ENCODE measurements at places on chromosomes 12 and 14. TPM values are rescaled to one million over a fixed set of nuclear protein-coding genes. Genes with fewer than 3 reads are reported as not detected.

Gene PTPRO
- total RNA-seq = not detected

Gene TCL1B
- total RNA-seq = not detected

DNA sequence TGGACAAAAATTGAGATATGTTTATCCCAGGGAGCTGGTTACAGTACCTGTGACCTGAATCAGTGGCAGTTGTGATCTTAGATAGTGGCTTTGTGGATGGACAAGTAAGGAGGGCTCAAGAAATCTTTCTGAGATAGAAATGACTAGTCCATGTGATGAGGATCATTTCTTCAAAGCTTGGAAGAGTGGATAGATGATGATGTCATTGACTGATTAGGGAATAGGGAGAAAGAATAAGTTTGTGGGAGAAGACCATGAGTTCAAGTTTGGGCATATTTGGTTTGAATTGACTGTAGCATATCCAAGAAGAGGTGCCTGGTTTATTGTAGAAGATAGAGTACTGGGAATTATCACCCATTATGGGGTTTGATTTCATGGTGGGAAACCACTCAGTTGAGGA, 336.7 kb upstream of the PRICKLE1 start:
- DNase-seq = no peak

DNA sequence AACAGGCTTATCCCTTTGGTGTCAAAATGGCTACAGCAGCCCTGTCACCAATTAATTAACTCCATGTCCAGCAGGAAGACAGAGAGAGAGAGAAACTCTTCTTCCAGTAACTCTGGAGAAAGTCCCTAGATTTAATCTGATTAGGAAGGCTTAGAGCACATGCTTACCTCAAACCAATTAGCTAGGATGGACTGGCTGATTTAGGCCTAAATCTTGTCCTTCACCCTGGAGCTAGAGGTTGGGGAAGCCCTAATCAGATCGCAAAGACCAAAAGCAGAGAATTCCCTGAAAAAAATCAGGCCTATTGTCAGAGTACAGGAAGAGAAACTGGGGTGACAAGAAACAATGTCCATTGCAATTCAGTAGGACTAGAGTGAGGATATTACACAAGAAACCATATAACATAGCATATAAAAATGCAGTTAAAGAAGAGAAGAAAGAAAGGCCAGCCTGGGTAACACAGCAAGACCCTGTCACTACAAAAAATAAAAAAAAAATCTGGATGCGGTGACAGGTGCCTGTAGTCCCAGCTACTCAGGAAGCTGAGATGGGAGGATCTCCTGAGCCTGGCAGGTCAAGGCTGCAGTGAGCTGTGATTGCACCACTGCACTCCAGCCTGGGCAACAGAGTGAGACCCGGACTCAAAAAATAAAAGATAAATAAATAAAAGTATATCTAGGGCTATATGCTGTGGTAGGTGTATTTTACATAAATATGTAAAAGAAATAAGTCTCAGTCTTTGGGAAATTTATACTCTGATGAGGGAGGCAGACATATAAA, 34.9 kb upstream of the TUBA1A start:
- no peak for DNase-seq

Gene NAB2
- total RNA-seq = 13.4 TPM

Gene RDH11
- total RNA-seq = 90.2 TPM

Gene IL22
- total RNA-seq = not detected

GRCh38 chr12:11186837-11187236, at the start of gene TAS2R42:
TAS2R42 (minus strand) TSS chr12:11186937; CDS start chr12:11186937, 0 bp downstream.
- no peak for DNase-seq

Gene OTOGL
- 2.0 TPM for total RNA-seq

Gene CYP46A1
- total RNA-seq = 0.14 TPM

Gene MSRB3
- total RNA-seq = 63.7 TPM

DNA sequence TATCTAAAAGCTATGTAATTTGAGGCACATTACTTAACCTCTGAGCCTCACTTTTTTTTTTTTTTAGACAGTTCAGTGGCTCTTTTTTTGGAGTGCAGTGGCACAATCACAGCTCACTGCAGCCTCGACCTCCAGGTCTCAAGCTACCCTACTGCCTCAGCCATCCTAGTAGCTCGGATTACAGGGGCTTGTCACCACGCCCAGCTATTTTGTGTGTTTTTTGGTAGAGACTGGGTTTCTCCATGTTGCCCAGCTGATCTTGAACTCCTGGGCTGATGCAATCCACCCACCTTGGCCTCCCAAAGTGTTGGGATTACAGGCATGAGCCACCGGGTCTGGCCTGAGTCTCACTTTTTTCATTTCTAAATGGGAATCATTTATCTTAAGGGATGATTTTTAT, 192.0 kb upstream of the PDZRN4 start:
- DNase-seq = no peak

Gene KRT72
- total RNA-seq = not detected

GRCh38 chr14:67999705-68000384, 180.3 kb downstream of the RAD51B start:
- peak; percentile 48 for DNase-seq

Gene ULK1
- 37.8 TPM for total RNA-seq

- no peak for DNase-seq
Measured at GRCh38 chr12:108856170-108856427, 1.3 kb downstream of the SSH1 start.

- DNase-seq = peak; percentile 63
Measured at GRCh38 chr12:122527478-122527944, 462 bp downstream of the KNTC1 start.

DNA sequence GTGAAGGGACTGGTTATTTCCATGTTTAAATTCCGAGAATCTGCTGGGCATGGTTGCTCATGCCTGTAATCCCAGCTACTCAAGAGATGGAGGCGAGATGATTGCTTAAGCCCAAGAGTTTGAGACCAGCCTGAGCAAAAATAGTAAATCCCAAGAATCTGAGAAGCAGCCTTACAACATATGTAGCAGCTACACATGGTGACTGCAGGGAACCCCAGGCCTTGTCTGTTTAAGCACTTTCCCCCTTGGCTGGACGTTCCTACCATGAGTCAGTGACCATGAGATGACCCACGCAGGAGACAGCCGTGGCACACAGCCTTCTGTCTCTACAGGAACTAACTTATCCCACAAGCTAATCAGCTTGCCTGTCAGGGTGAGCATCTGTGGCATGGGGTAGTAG, 5.5 kb upstream of the SLC24A4 start:
- DNase-seq = no peak

Gene SAV1
- total RNA-seq = 31.0 TPM

Gene GLIPR1L2
- total RNA-seq = not detected

- DNase-seq = no peak
Measured at GRCh38 chr14:56210571-56210970, 92.4 kb downstream of the PELI2 start.

GRCh38 chr14:48275301-48275700, 599.9 kb upstream of the MDGA2 start:
- DNase-seq = no peak

DNA sequence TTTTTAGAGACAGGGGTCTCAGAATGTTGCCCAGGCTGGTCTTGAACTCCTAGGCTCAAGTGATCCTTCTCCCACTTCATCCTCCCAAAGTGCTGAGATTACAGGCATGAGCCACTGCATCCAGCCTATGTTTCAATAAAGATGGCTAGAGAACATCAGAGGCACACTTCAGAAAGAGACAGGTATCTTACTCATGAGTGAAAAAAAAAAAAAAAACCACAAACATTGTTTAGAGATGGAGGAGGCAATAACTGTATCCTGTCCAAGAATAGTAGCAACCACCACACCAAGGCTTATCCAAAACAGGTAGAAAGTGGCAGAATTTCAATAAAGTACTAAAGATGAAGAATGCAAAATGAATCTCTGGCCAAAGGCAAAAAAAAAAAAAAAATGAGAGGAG, 30.3 kb downstream of the EEA1 start:
- DNase-seq = no peak

- DNase-seq = no peak
Measured at GRCh38 chr12:26268841-26269561, 73.6 kb downstream of the SSPN start.

- no peak for DNase-seq
Measured at GRCh38 chr14:68140806-68141205, 321.2 kb downstream of the RAD51B start.

Gene SPSB2
- 3.9 TPM for total RNA-seq

DNA sequence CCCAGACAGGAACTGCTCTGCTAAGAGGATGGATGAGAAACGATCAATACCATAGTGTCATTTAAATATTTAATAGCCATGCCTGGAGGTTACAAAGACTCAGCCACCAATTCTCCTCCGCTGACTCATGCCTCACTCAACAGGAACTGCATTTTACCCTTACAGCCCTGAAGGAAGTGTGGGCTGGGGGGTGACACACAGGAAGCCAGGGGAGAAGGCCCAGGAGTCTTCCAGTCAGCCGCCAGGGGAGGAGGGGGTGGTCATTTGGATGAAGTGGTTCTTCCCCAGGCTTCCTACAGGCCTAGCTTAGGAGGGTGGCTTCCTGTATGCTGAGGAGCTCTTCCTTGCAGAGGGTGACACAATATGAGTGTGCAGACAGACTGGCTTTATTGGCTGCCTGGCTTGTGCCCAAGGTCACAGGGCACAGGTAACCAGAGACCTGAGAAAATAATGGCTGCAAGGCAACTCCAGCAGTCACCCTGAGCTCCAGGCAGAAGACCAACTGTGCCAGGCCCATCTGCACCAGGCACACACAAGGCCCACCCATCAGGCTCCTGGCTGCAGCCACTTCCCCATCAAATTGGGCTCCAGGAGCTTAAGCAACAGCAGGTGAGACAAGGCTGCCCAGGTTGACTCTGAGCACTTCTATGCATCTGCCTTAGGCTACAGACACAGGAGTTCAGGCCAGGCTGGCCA, 30.6 kb upstream of the RPLP0 start:
- DNase-seq = peak; percentile 93

Gene GARIN6
- not detected for total RNA-seq

DNA sequence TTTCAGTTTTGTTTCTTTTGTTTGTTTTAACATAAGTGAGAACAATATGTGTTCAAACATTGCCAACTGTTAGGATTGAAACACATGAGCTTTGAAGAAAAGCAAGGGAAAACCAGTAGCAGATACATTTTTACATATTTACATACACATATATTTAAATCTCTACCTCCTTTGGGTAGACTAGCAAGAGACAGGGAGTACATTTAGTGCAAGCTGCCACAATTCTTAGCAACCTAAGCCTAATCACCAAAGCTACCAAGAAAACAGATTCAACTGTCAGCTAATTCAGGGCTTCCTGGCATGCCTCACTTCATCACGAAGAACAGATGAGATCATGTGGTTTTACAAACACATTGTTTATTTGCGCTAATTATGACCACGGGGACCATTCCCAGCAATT, 143.1 kb downstream of the PRIMA1 start:
- DNase-seq = no peak

Gene TDRD9
- total RNA-seq = 0.83 TPM

GRCh38 chr14:52790011-52790755, 1.2 kb downstream of the GNPNAT1 start:
- peak; percentile 35 for DNase-seq

Gene RNASE11
- total RNA-seq = not detected

DNA sequence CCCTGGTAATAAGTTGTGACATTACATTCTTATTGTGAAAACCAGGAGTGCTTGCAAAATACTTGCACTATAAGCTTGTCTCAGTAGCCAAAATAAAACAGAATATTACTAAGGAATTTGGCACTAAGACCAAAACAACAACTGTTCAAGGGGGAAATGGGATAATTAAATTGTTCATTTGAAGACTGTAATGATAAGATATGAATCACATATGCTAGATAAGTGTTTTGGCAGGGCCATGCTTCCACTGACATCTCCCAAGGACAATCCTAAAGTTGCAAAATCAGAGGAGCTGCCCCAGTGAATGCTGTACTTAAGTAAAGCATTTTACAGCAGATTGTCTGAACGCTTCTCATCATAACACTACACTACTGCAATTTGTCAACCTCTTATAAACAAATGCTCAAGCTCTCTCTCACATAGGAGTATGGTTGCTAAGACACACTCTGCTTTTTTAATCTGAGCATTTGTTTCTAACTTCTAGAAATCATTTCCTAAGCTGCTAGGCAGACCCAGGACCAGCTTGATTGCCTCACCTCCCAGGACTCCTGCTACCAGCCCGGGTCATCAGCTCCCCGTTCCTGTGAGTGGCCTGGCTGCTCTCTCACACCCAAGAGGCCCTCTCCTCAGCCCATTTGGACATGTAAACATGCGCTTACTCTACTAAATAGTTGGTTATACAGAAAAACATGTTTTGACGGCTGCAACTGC, 191.5 kb downstream of the PAX9 start:
- no peak for DNase-seq

Gene SCNN1A
- 0.18 TPM for total RNA-seq

GRCh38 chr14:49194067-49194466, 392.1 kb downstream of the RPS29 start:
- DNase-seq = no peak

GRCh38 chr14:61098721-61099120, 117.7 kb downstream of the SLC38A6 start:
- DNase-seq = peak; percentile 43

- no peak for DNase-seq
Measured at GRCh38 chr12:5017638-5018348, 25.9 kb upstream of the KCNA5 start.

Gene OR6C68
- not detected for total RNA-seq

DNA sequence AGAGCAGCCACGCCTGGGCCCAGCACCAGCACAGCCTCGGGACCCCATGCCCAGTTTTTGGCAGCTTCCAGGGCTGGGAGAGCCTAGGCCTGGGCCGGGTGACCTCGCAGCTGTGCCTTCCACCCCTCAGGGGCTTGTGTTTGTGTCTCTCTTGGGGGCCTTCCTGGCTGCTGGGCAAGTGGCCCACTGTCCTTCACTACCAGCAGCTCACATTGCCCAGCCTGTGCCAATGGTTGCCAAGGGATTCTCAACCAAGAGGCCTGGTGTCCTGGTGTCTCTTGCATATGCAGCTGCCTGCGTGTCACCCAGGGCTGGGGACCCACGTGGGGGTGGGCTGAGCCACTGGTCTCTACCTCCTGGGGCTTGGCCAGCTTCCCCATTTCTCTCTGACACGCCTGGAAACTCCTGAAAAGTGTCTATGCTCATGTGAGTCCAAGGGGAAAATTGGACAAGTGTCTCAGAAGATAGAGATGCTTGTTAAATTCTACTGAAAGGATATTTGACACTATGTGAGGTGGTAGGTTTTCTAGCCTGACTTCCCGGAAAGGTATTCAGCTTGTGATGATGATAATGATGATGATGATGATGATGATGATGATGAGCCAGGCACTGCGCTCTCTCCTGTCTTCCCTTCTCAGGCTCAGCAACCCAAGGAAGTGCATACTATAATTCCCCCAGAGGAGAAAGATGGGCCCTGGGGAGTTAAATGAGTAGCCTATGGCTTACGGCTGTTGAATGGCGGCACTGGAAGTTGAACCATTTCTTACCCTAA, 48.8 kb upstream of the ESRRB start:
- DNase-seq = no peak
